Nasal cavity respiratory epithelium epithelial cell of viscerocranial mucosa (primary cell): ENCODE measurements at places on chromosomes 2 and 18. TPM values are rescaled to one million over a fixed set of nuclear protein-coding genes. Genes with fewer than 3 reads are reported as not detected.

ADCYAP1 gene
- not detected in 2 replicates for total RNA-seq

ZNF396 gene
- 1.0 and 1.7 TPM in 2 replicates for total RNA-seq

ANKRD62 gene
- total RNA-seq = under 0.01 TPM in 1 of 2 replicates, not detected in the other

CIB4 gene
- not detected in 2 replicates for total RNA-seq
